ENCODE measurements at places on chromosomes 12 and 14. TPM values are rescaled to one million over a fixed set of nuclear protein-coding genes. Genes with fewer than 3 reads are reported as not detected.

Gene SSPN
- total RNA-seq = 20.2 TPM

- DNase-seq = no peak
These were observed 411.9 kb downstream of the FUT8 start for GRCh38 chr14:65824285-65824977.

Gene KCNK10
- not detected for total RNA-seq

- no peak for DNase-seq
These were observed 1.3 kb downstream of the FBXO33 start for GRCh38 chr14:39430762-39431415.

GRCh38 chr12:57844709-57845477, 1.6 kb downstream of the CTDSP2 start:
- DNase-seq = no peak

- DNase-seq = no peak
These were observed 9.5 kb downstream of the CLIP1 start for GRCh38 chr12:122412851-122413433.

DNA sequence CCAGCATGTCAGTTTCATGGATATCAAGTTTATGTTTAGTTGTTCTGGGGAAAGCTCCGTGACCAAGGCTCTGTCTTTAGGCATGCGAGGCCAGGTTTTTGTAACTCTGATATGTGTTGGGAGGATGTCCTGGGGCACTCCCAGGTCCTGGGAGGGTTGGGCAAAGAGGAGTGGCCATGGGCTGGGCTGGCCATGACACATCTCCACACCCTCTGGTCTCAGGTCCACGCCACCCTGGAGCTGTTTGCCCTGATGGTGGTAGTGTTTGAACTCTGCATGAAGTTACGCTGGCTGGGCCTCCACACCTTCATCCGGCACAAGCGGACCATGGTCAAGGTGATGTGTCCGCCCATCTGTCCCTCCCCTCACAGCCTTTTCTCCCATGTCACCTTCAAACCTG, 46.4 kb downstream of the TPCN1 start:
- DNase-seq = no peak

GRCh38 chr14:103923863-103924262, 4.4 kb upstream of the TDRD9 start:
- DNase-seq = no peak

DNA sequence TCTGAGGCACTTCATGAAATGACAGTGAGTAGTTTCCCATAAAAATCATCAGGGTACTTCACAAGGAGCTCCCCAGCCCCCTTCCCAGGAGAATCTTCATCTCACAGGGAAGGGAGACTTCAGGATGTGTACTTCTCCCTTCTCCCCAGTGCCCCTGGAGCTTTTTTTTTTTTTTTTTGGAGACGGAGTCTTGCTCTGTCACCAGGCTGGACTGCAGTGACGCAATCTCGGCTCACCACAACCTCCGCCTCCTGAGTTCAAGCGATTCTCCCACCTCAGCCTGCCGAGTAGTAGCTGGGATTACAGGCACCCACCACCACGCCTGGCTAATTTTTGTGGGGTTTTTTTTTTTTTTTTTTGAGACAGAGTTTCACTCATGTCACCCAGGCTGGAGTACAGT, 10.4 kb downstream of the ITPK1 start:
- DNase-seq = no peak

DNA sequence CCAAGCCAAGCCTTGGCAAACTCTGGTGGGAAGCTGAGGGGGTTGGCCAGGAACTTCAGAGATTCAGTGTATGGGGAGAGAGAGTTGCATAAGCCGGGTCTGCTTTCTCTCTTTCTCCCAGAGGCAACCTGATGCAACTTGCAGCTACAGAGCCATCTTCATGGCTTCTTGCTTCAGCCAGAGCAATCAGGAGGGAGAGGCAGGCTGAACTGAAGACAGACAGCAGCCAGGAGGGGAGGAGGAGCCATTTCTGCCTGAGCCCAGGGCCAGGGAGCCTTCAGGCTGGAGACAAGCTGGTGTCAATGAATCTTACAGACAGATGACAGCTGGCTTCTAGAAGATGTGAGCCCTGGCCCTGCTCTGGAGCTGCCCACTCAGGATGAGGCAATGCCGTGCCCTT, 18.7 kb downstream of the NPC2 start:
- no peak for DNase-seq

GRCh38 chr14:33610121-33610520, 340.8 kb downstream of the EGLN3 start:
- DNase-seq = no peak

Gene OR10G3
- not detected for total RNA-seq
